Globus pallidus (tissue), 1 donor: ENCODE measurements at places on chromosomes 3 and 15.

DNA sequence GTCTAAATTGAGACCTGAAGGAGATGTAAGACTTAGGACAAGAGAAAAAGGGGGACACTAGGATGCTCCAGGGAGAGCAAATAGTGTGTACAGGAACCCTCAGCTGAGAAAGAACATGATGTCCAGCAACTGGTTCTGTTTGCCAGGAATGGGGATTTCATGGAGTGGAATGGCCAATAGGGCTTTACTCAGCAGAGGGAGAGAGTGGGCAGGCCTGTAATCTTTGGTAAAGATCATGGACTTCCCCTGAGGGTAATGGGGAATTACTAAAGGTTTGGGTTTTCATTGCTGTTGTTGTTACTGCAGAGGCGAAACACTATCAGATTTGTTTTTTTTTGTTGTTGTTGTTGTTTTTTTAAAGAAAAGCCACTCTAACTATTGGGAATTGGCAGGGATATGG is 99.0 kb downstream of the SCN11A start:
- DNase-seq = no peak

- no peak for DNase-seq
Measured at GRCh38 chr3:108292905-108293328, 3.4 kb upstream of the HHLA2 start.

GRCh38 chr3:114451561-114452018 is 157.8 kb downstream of the TIGIT start:
- DNase-seq = peak; percentile 92

DNA sequence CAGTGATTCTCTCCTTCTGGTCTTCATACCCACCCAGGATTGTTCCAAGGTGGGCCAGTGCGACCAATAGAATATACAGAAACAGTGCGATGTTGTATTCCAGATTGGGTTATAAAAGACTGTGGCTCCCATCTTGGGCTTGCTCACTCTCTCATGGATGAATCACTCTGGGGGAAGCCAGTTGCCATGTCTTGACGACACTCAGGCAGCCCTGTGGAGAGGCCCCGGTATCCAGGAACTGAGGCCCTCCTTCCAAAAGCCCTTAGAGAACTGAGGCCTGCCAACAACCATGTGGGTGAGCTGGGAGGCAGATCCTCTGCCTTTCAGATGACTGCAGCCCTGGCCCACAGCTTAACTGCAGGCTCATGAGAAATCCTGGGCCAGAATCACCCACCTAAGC is 57.2 kb downstream of the SH3GL3 start:
- no peak for DNase-seq

GRCh38 chr3:8301977-8302735 is 199.5 kb upstream of the LMCD1 start:
- DNase-seq = peak; percentile 36

DNA sequence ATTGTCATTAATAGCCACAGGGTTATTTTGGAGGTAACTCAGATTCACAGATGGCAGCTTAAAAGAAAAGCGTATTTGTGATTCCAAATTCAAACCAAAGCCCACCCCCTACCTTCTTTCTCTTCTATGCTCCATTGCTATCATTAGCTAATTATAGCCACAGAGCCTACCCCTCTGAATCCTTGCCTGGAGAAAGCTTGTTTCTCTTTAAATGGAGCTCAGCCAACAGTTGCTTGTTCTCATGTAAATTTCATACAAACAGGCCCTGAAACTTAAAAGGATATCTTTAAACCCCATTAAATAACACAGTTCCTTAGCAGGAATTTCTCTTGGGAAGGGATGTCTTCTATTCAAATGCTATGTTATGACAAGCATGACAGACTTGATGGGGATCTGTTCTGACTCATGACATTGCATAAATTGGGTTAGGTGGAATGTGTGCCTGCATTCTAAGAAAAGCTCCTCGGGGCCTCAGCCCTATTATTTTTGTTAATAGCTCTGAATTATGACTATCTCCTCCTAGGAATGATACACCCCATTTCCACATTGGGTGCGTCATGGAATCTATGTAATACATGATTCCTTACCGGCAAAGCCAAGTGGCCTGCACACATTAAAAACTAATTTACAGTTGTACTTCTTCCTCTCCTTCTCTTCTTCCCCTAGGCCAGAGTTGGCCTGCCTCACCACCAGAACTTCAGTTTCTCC is 265.8 kb downstream of the TAFA4 start:
- DNase-seq = no peak

GRCh38 chr3:159322322-159322939 is 520.6 kb downstream of the MFSD1 start:
- peak; percentile 27 for DNase-seq
